NB4 (cell line): ENCODE measurements at places on chromosomes 13 and 19.
A peak's percentile ranks its signal among the peaks of the same experiment; 100 is the strongest.

DNA sequence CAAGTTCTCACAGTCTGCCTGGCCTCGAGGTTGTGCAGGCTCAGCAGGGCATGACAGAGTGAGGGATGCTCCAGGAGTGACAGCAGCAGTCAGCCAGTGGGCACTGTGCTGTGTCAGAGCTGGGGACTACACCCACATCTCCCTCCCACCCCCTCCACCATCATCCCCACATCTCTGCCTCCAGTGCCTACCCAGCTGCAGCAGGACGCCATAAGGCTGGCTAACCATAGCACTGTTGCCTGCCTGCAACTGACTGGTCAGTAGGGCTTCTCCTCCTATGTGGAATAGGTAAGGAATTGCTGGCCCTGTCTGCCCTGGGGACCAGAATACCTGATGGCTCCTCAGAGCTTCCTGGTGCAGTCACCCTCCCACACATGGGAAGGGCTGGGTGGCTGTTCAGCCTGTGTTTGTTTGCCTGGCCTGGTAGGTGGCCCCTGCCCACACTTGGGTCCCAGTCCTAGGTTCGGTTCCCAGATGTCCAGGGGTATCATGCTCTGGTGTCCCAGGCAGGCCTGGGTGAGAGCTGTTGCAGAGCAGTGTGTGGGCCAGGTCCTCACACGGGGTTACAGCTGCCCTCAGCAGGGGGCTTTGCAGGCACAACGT lies 15.7 kb downstream of the GPI start:
- no peak for DNase-seq

DNA sequence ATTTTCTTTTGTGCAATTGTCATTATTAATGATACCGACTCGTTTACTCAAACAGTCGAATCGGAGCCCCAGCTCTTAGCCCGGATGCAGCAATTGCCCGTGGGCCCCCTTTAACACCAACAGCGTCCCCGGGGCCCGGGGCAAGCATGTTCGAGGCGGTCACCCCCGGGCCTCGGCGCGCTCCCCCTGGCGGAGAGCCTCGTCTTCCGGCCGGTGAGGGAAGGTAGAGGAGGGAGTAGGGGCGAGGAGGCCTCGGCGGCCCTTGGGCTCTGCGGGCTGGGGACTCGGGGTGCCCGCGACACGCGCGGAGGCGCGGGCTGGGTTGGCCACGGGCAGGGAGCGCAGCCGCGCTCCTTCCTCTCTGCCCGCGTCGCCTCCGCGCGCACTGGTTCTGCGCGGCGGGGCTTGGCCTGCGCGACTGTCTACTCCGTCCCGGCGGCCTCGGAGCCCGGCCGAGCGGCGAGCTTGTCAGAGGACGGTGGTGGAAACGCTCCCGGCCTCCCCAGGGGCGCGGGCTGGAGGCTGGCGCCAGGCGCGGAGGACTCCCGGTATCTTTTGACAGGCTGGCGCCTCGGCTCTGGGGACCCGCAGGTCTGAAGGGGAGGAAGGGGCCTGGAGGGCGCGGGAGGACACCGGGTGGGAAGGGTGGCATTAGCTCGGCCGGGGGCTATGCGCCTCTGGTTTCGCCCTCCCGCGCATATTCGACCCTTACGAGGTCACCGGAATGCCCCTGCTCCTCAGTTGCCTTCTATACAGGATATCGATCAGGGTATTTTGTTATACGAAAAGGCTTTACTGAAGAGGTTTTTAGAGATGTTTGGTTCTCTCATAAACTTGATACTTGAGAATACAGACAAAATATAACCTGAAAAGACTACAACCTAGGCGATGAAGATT lies 1.5 kb downstream of the BIVM start:
- DNase-seq = peak; percentile 92

DNA sequence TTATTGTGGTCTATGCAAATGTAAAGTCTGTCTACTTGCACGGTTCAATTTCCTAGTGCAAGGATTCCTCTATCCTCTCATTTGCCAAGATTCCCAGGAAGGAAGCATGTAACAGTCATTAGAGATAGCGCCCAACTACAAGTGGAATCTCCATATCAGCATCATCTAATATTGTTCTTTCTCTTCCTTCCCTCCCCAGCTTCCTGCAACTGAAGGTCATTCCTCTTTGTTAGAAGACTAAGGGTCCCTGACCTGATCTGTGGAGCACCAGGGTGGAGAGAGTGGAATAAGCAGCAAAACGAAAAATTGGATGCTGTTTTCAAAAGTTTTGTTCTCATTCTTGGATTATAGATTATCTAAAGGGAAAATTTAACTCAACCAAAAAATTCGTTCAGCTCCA lies 714.0 kb downstream of the DIAPH3 start:
- no peak for DNase-seq

DNA sequence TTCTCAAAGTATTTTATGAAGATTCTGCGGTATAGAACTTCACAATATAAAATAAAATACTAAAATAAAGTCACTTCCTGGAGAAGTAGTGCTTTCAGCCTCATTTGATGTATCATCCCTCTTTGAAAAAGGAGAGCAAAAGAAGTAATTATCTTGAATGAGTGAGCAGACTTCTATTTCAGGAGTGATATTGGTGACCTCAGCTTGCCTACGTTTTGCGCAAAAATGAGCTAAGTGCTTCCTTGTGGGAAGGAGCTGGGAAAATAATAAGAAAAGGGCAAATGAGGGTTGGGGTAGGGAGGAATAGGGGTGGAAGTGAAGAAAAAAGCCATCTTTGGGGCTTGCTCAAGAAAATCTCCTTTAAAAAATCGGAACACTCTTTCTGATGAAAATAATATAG lies 1773.6 kb downstream of the OLFM4 start:
- DNase-seq = no peak

DNA sequence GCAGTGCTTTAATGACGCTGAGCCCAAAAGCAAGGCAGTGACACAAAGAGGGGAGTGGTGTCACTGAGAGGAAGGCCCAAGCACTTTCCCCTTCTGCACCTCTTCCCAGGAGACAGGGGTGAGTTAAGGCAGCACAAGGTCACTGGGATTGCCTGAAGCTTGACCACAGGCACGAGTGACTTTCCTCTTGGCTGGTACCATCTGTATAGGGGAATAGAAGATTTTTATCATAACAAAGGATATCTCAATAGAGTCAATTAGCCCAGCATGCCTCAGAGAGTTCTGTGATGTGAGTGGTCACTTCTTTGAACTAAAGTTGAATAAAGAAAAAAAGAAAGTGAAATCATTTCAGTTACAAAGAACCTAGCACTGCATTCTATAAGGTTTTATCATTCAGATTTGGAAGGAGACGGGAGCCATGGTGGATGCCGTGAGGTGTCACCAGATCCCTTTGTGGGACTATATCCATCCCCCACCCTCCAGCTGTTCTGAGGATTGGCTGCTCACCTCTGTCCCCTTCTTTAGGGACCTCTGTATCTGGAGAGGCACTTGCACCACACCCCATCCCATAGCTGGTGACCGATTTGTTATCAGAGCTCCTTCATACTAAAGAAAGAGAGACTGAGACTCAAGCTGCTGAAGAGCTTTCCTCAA lies 291.2 kb downstream of the DCT start:
- no peak for DNase-seq

GRCh38 chr13:85249151-85249550 lies 550.1 kb downstream of the SLITRK6 start:
- no peak for DNase-seq

GRCh38 chr19:7515645-7516151 lies at the start of gene ZNF358:
Gene ZNF358 (plus strand): TSS chr19:7516103. CDS start chr19:7519243, 3,140 bp downstream.
- peak; percentile 76 for DNase-seq

GRCh38 chr19:38079926-38080380 lies 144.1 kb downstream of the DPF1 start:
- DNase-seq = peak; percentile 23

DNA sequence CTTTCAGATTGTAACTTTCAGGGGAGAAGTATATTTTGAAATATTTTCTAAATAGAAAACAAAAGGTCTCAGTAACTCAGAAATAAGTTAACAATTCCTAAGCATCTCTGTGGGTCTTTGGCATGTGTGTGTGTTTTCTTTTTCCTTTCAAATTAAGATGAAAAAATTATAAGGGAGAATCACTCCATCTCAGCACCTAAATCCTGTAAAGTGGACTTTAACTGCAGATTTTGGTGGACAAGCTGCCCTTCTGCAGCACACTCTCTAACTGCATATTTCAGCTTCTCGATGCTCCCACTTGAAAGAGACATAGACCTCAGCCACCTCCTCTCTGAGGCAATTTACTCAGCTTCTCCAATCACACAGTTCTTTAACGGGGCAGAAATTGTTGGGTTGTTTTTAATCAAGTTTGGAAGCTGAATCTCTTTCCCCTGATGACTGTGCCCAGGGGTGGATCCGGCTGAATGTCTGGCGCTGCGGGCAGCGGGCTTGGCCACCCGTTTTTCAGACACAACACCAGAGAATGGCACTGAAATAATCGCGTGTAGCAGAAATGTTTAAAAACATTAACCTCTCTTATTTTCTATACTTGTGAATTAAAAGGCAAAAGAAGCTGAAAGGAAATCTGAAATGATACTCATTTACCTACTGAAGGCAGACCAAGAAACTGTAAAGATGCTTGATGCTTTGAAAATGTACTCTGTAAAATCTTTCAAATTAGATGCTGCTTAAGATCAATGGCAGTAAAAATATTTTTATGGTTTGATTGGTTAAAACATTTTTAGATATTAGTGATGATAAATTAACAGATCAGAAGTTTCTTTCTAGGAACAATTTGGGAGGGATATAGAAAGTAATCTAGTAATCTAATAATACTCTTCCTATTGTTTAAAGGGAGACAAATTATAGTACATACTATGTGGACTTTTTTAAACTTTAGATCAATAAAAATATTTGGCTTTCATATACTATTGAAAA lies 12.4 kb downstream of the ZIC2 start:
- no peak for DNase-seq

GRCh38 chr13:23985060-23985459 lies 87.8 kb upstream of the C1QTNF9B start:
- no peak for DNase-seq

DNA sequence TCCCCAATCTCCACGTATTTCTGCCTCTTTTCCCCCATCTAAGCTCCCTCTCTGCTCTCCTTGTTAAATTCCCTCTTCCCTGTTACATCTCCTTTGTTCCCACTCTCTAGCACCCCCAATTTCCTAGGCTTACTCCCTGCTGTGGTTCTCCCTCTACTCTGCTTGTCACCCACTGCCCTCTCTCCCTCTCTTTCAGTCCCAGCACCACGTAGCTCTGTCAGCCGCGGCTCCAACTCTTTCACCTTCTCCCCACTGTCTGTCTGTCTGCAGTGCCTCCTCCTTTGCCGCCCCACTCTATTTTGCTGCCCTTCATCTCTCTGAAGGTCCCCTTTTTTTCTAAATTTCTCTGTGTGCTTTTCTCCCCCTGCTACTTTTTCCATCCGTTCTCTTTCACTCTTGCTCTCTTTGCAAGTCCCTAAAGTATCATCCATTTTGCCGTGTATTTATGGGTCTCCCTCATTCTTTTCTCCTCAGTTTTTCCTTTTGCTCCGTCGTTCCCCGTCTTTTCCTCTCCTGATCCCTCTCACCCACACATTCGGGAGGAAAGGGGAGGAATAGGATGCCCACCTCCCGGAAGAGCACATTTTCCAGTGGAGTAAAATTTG lies 937 bp downstream of the ZNF841 start:
- peak; percentile 42 for DNase-seq

DNA sequence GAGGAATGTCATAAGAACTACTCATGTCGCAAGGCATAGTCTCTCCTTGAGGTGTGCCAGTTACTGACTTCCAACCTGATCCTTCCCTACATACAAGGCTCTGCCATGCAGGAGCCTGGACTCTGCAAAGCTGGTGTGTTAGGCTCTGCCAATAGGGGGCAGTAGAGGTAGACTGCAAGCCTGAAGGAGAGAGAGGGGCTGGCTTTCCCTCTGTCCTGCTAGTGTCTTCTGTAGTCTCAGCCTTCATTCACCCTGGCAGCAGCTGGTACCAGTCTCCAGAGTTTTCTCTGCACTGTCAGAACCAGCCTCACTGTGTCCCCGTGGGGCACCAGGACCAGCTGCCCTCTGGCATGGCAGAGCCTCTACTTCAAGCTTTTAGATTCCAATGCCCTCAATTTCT lies 14.5 kb downstream of the SHISA2 start:
- DNase-seq = peak; percentile 67

GRCh38 chr13:84446972-84447639 lies 564.8 kb upstream of the SLITRK1 start:
- DNase-seq = no peak

DNA sequence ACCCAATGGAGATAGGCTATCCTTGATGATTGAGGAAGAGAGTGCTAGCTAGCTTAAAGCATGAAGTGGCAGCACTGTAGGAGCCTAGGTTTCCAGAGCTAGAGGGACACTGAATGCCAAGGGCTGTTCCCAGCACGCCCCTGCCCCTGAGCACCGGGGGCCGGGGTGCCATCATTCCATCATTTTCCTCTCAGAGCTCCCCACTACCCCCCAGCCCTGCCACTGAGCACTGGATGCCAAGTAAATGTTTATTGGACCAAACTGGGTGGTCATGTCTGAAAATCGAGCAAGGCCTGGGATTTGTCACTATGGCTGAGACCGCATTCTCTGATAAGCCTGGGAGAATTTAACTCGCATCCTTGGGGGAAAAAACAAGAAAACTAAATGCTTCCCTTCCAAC lies 142.8 kb downstream of the STK24 start:
- no peak for DNase-seq

DNA sequence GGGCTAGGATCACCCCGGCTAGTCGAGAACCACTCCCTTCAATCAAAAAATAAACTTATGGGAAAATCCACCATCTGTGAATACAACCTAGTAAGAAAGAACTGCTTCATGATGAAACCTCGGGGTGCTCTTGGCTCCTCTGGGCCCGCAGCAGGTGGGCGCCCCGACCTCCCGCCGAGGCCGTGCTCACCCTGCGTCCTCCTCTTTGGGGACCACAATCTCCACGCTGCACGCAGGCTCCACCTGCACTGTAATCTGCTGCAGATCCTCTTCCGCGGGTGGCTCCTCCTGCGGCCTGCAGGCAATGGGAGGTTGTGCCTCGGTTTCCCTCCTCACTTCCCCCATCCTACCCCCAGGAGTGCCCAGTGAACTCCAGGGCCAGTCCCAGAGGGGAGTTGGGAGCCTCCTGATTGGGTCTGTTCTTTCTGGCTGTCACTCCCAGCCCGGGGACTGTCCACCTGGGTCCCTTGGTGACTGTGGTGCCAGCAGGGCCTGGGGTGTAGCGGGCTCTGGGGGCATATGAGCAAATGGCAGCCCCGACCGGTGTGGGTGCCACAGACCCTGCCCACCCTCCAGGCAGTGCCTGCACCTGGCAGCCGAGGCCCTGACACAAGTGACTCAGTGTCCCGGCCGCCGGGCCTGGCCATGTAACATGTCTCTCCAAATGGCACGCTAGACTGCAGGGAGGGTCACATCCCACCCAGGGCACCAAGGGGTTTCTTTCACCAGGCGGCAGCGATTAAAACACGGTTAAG lies 15.1 kb upstream of the CACTIN start:
- no peak for DNase-seq
